ENCODE measurements at places on chromosomes 1 and 21.

DNA sequence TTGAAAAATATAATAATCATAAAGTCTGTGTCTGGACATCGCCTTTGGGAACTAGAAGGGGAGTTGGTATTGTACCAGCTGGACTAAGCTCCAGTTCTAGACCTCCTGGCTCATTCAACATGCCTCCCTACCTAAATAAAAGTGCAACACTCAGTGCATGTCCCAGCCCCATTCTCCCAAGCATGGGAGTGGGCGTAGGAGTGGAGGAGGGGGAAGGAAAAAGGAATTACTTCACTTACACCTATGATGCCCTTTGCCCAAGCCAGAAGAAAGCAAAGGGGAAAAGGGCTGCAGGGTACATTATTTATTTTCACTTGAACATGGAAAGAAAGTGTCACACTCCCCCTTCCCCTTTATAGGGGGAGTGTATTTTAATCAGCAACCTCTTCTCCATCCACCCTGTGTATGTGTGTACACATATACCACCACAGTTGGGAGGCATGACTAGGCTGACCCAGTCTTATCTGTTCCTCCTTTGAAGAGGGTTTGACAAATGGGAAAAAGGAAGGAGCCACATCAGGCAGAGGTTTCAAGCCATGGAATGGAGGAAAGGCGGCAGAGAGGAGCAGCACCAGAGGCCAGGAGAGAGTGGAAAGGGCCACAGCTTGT is 3.2 kb downstream of the NIT1 start:
- no peak for DNase-seq

DNA sequence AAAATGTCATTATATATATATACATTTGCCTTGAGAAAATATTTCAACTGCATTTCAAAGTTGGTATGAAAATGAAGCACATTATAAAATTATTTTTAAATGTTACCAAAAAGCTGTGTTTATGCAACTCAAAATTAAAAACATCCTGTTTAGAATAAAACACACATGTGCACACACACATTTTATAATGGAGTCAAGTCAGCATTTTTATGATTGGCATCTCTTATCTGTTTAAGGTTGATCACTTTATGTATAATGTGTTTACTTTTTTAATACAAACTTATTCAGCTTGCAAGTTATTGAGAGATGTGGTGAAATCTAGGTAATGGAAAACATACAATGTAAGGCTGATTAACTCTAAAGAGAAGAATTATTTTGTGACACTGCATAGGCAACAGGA is 80.4 kb downstream of the IFI44 start:
- DNase-seq: no peak

DNA sequence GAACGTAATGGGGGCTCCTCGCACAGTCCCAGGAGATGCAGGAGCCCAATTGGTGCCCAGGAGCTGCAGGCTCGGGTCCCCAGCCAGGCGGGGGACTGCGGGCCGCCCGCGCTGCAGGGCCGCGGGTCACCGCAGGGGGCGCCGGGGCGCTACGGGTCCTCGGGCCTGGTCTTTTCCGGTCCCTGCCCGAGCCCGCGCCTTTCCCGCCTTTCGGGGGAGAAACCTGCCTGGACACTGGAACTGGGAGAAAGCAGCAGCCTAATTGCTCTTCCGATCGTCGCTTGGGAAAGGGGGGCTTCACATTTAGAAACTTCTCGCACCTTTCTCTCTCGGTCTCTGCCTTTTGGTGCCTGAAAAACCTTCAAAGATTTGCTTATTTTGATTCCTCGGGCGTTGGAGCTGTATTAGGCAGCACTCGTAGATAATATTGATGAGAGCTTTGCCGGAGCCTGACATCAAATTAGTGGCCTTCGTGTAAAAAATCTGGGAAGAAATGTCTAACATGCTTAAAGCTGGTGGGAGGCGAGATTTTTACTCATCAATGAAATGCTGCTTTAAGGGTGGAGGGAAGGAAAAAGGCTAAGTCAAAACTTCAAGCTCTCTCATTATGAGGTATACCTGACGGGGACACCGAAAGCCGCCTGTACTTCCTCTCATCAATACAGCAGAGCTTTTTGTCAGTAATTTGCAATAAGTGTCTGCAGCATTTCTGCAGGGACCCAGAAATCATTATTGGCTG is 12.6 kb upstream of the BARHL2 start:
- peak; percentile 39 for DNase-seq

DNA sequence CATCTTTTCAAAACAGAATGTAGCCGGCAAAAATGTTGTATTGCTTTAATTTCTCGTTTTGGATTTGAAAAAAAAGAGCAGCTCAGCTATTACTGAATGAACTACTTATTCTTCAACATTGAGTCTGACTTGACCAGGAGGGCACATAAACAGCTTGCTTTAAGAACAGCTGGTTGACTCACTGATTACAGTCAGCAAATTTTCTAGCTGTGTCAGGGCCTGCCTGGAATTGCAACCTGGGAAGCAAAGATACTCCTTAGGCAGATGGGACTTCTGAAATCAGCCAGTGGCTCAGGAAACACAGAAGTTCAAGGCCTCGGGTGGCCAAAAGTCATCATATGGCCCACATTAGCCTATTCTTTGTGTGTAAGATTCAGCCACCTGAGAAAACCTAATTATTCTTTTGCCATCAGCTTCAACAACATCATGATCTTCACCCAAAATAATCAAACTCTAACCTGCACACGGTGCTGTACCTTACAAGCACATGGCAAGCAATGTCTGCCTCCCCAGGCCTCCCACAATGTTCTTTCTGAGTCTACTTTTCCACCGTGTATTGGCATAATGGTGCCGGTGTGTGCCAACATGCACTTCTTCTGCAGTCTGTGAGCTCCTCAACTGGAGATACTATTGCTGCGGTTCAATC is 307.2 kb downstream of the HHIPL2 start:
- no peak for DNase-seq

DNA sequence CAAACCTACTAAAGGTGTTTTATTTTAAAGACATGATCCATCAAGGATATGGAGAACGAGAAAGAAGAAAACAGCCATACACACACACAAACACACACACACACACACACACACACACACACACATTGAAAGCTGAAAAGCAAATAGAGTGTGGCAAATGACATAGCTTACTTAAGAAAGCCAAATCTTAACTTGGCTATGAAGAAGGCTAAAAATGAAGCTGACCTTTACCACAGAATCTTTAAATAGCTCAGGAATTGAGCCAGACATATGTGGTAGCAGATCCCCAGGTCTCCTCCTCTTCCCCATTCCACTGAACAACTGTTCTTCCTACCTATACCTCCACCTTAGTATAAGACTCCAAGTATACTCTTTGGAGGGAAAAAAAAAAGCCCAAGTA is 185.6 kb downstream of the CLEC20A start:
- no peak for DNase-seq

- no peak for DNase-seq
Measured at GRCh38 chr1:226422478-226422877, 14.6 kb upstream of the PARP1 start.

GRCh38 chr1:171438441-171438840 is 46.9 kb upstream of the PRRC2C start:
- no peak for DNase-seq

- no peak for DNase-seq
Measured at GRCh38 chr1:94501935-94502334, 39.6 kb downstream of the F3 start.

DNA sequence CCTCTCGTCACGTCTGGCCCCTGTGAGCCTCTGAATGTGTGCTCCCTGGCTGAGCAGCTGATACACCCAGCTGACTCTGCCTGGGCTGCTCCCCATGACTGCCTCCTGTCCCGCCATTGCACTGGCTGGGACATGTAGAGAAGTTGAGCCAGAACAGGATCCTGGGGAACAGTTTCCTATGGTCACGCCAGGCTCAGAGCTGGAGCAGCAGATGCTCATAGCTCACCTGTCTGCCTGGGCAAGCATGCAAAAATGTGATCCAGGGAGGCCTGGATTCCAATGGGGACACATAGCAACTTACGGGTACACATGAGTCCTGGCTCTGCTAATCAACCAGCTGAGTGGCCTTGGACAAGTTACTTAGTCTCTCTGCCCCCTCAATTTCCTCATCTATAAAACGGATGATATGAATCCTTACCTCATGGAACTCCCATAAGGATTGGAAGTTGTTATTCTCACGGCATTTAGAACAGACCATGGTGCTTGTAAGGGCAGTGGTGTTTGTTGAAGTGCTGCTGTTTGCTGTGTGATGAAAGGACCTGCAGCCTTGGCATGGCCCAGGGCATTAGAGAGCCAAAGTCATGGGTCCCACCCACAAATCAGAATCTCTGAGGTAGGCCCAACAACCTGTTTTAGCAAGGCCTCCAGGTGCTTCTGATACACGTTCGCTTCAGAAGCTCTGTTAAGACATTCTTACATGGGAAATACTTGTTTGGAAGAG is 150.3 kb upstream of the VANGL1 start:
- DNase-seq: no peak

Measured in activated CD8-positive, alpha-beta T cell treated with anti-CD3 and anti-CD28 coated beads for 36 hours (primary cell).